Natural killer cell treated with Interleukin-12 subunit alpha and Interleukin-12 subunit beta and Interleukin-15 and Interleukin-18, amount 100 ng/mL, for 72 hours (primary cell): ENCODE measurements at places on chromosomes 7 and 10. TPM values are rescaled to one million over a fixed set of nuclear protein-coding genes. Genes with fewer than 3 reads are reported as not detected.

DNA sequence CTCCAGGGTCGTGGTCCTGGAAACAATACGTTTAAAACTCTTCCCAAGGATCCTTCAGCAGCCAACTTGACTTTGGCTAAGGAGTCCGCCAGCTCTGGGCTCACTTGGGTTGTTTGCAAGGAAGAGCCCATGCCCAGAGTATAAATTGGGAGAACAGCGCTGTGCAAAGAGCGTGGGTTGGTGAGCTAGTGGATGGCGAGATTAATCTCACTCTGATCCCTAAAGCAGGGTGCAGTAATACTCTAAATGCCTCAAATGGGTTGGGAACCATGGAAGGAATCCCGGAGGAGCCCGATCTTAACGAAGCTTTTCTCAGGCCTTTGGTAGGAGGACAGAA is 495 bp upstream of the SDHAF3 start:
- H3K27me3 ChIP-seq = peaks cover 2% of the 10 kb centered on the region
- peaks cover 4% of the 10 kb centered on the region for H3K36me3 ChIP-seq
- no peak for DNase-seq
- H3K4me3 ChIP-seq = peak overlapping the region; percentile 93
- peaks cover 21% of the 10 kb centered on the region for H3K4me1 ChIP-seq
- peak overlapping the region; percentile 97 for H3K27ac ChIP-seq

GRCh38 chr10:27944005-27944404 is 54.9 kb downstream of the ODAD2 start:
- H3K4me3 ChIP-seq = no peak overlapping the region
- H3K27me3 ChIP-seq = peaks cover 28% of the 10 kb centered on the region
- H3K4me1 ChIP-seq = no peaks in the 10 kb centered on the region
- no peak overlapping the region for H3K27ac ChIP-seq
- no peaks in the 10 kb centered on the region for H3K36me3 ChIP-seq

ZKSCAN5 gene
- total RNA-seq = 13.3 TPM

HTRA1 gene
- total RNA-seq = not detected

GRCh38 chr10:36515319-36515718 is 610.1 kb upstream of the ANKRD30A start:
- no peak for DNase-seq
- H3K27ac ChIP-seq = no peak overlapping the region
- no peaks in the 10 kb centered on the region for H3K36me3 ChIP-seq
- H3K4me1 ChIP-seq = peaks cover 4% of the 10 kb centered on the region
- no peak overlapping the region for H3K4me3 ChIP-seq

- no peak overlapping the region for H3K4me3 ChIP-seq
- no peak for DNase-seq
- no peak overlapping the region for H3K27ac ChIP-seq
- no peaks in the 10 kb centered on the region for H3K36me3 ChIP-seq
These were observed 58.8 kb downstream of the INSIG1 start for GRCh38 chr7:155356323-155357105.

GRCh38 chr7:68507668-68508067 is 1090.6 kb upstream of the AUTS2 start:
- no peaks in the 10 kb centered on the region for H3K27me3 ChIP-seq
- no peak overlapping the region for H3K27ac ChIP-seq
- no peak overlapping the region for H3K4me3 ChIP-seq

DNA sequence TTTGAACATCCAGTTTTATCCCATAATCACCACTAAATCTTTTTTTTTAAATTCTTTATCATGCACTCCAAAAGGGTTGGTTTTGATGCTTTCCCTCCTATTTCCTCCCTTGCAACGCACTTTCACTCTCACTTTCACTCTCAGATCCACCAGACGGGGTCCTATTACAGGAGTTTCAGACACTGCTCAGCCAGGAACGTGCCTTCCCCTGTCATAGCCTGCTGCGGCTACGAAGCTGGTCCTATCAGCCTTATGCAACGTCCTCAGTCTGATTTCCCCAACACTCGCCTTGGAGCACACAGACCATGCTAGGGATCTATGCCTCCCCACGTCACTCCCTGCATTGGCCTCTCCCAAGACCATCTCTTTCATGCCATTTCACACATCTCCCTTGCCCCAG is 23.4 kb downstream of the ZPBP start:
- H3K27ac ChIP-seq = peak overlapping the region; percentile 21
- peaks cover 19% of the 10 kb centered on the region for H3K4me1 ChIP-seq
- DNase-seq = no peak
- H3K4me3 ChIP-seq = peak overlapping the region; percentile 87

DNA sequence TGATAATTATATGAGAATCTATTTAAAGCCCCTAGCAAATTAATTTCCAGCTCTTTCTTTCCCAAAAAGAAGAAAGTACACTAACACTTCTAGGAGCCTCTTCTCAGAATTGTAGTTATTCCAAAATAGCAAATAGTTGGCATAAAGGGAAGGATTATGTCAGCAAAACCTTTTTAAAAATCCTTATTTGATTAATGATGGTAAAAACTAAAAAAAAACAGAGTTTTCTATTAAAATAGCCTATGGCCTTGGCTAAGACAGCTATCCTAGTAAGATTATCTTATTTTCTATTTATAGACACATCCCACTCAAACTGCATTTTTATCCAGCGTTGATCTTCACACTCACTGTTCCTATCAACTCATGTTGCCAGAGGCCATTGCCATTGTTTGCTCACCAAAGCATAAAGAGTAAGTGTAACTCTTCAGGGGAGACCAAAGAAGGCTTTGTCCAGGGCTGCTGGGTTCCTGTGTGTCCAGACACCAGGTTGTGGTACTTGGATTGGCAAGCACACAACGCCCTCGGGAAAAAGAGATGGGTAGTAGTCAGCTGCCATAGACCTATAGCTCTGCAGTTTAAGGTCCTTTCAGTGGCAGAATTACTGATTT is 31.5 kb downstream of the ACTA2 start:
- H3K27ac ChIP-seq = no peak overlapping the region
- H3K36me3 ChIP-seq = peaks cover 9% of the 10 kb centered on the region
- no peaks in the 10 kb centered on the region for H3K27me3 ChIP-seq

GRCh38 chr10:12158111-12158510 is 28.6 kb downstream of the SEC61A2 start:
- no peaks in the 10 kb centered on the region for H3K27me3 ChIP-seq
- H3K27ac ChIP-seq = peak overlapping the region; percentile 33
- no peak overlapping the region for H3K4me3 ChIP-seq
- H3K36me3 ChIP-seq = peaks cover 38% of the 10 kb centered on the region

MINPP1 gene
- total RNA-seq = 13.6 TPM

DNA sequence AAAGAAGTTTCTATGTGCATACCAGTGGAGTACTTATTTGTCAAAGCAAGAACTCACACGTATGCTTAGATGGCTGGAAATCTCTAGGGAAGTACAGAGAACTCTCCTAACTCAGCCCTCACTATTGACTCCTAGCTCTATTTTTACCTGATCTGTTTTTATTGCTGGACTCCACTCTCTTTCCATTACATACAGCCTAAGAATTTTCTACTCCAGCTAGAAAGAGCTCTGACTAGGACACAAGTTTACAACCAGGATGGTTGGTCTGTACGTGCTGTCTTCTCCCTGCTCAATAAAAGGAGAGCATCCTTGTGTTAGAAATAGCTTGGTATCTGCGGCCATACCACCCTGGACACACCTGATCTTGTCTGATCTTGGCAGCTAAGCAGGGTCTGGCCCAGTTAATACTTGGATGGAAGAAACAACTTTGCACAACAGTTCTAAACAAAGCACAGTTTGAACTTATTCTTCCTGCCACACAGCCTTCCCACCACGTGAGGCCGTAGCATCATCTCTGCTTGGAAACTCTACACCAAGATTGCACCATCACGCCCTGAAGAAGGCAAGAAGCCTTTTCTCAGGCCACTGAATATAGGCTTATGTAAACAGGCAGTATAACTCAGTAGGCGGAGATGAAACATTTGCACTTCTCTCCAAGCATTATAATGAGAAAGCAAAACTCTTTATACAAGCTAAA is 50.7 kb downstream of the KCNMA1 start:
- no peak overlapping the region for H3K27ac ChIP-seq
- H3K36me3 ChIP-seq = no peaks in the 10 kb centered on the region
- H3K27me3 ChIP-seq = peaks cover 3% of the 10 kb centered on the region
- H3K4me3 ChIP-seq = no peak overlapping the region

METTL27 gene
- total RNA-seq = not detected

ASB10 gene
- not detected for total RNA-seq
